Activated CD4-positive, alpha-beta T cell treated with anti-CD3 and anti-CD28 coated beads, Interleukin-2, amount 50 U/mL, for 24 hours (primary cell): ENCODE measurements at places on chromosomes 3 and 15.
A peak's percentile ranks its signal among the peaks of the same experiment; 100 is the strongest.

DNA sequence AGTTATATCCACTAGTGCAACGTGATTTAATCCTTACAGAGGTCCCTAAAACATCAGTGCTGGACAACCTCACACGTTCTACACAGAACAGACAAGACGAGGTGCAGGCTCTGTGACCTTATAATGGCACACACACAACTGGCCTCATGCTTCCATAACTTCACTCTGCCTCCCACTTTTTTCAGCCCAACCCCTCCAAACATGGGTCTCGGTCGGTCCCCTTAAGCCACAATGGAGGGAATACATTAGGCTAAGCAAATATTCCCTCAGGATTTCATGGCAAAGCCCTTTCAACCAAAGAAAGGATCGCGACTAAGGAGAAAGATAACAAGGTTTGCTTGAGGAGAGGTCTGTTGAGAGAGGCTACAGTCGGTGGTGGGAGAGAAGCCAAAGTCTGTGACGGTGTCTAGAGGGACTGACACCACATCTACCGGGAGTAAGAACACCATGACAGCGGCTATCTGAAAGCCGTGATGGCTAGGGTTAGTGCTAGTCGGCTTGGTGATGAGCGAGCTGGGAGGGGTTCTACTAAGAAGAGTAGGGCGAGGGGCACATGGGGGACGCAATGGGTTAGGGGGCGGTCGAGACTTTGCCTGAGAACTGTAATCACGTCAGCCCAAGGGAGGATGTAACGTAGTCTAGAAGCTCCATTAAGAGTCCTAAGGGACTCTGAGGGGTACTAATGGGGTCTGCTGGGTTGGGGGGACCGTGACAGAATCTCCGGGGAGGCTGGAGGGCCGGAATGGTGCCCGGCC is 1.0 kb downstream of the MYO9A start:
- no peak for DNase-seq

DNA sequence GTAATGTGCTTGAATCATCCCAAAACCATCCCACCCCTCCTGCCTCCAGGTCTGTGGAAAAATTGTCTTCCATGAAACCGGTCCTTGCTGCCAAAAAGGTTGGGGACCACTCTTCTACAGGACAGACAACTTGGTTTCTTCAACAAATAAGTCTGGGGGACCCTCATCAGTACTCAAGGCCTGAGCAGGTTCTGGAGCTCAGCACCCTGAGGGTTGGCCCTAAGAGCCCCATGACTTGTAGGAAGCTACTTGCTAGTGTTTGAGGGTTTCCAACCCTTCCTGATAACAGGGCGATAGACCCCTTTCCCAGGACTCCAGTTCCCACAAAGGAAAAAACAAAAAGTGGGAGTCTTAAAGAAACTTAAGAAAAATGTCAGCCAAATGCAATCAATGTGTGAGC is 52.9 kb upstream of the SLCO2A1 start:
- DNase-seq: no peak

DNA sequence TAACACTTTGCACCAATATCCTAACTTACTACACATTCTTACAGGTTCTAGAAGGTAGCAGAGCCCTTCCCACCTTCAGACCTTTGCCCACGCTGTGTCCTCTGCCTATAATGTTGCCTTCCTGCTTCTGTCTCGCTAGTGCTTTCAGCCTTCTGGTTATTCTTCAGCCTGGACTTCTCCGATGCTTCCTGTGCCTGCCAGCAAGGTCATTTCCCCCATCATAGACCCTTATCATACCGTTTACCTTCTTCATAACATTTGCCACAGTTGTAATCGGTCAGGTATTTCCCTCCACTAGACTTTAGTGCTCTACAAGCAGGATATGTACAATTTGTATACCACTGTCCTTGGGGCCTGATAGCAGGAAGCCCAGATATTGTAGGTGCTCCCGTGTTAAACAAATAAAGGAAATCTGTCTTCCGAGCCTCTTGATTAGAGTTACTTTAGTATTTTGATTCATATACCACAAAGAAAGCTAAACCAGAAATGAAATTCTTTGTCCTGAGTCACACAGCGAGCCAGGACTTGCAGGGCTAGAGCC is 35.8 kb upstream of the CMTM7 start:
- no peak for DNase-seq

DNA sequence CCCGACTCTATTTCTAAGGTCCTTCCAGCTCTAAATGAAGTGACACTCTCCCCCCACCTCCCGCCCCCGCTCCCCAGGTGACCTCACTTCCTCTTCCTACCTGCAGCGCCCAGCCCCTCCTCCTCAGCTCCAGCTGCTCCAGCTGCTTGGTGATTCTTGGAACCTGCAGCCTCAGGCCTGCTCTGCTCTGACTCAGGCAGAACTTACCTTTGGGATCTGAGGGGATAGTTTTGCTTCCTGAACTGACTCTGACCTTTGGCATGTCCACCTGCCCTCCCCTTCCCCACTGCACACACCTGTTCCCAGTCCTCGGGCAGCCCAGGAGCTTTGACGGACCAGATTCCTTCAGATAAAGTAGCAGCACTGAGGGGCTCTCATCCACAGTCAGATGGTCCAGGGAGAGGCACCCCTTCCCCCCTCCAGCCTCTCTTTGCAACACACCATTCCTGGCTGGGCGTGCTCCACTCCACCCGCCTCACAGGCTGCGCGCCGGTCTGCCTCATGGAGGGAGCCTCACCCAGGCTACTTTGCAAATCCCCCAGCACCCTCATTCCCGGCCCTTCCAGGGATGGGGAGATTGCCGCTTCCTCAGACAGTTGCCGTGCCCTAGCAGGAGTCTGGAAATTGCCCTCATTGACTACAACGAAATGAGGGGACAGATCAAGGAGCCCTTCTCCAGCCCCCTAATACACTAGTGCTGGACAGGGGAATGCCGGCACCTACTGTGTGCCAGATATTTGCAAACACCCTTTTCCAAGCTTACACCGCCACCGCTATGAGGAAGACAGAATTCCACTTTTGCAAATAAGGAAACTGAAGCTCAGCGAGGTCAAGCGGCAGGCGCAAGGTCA is 692 bp upstream of the C15orf39 start:
- DNase-seq: no peak

GRCh38 chr3:10783360-10784351 is 32.4 kb upstream of the SLC6A11 start:
- DNase-seq: peak; percentile 35

DNA sequence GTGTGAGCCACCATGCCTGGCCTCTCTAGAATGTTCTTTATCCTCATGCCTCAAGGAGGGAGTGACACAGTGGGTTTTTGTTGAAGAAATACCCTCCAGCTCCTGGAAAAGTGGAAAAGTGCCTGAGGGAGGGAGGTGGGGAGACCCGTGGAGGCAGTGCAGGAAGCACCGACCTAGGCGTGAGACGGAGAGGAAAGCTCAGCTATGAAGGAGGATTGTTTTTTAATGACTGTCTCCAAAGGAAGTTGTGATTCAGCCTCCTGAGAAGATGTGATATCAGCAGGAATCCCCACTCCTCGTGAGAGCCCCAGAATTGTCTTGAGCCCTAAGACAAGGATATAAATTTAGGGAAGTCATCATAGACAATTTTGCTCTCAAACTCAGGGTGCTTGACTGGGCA is 21.7 kb downstream of the RPLP1 start:
- no peak for DNase-seq

DNA sequence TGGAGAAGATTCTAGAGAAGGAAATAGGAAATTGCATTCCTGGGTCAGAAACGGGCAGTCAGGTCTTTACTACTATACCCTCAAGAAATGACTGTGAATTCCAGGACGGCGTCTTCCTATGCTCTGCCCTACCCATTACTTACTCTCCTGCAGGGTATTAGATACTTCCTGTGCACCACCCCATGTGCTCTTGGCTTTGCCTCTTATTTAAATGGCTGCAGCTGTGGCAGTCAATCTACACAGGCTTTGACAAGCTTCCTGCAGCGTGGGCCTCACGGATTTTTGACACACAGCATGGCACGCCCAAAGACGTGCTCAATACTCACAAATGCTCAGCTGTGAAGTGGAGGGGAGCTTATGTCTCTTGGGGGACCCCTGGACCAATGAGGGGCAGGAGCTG is 206.1 kb downstream of the SV2B start:
- no peak for DNase-seq

DNA sequence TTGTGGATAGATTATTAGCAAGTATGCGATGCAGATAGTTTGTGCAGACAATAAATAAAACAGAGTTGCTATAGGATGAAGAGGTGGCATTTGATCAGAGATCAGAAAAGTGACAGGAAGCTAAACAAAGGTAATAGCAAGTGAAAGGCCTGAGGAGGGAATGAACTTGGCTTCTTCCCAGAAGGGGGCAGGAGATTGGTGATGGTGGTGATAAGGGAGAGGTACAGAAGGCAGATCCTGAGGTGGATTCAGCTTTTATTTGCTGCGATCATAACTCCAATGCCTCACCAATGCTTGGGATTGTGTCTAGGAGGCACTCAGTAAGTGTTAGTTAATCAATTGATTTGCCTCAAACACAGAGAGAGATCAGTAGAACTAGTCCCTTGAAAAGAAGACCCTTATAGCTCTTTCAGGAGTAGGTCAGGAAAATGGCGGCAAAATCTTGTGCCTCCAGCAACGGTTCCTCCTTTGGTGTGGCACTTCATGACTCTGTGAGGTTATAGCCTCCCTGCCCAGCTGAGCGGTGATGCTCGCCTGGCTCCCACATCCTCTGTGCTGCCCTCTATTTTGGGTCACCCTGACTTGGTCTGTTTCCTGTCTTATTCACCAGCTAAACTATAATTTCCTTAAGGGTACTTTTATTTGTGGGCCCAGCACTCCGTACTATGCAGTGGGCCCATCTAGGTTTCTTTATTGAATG is 37.5 kb downstream of the TGFBR2 start:
- DNase-seq: no peak
